ENCODE measurements at places on chromosomes 13 and 19.
A peak's percentile ranks its signal among the peaks of the same experiment; 100 is the strongest.

- DNase-seq = peak; percentile 97
These were observed 774 bp upstream of the PPP2R1A start for GRCh38 chr19:52188822-52189734.

GRCh38 chr13:97521726-97522125 lies 87.8 kb downstream of the RAP2A start:
- no peak for DNase-seq

DNA sequence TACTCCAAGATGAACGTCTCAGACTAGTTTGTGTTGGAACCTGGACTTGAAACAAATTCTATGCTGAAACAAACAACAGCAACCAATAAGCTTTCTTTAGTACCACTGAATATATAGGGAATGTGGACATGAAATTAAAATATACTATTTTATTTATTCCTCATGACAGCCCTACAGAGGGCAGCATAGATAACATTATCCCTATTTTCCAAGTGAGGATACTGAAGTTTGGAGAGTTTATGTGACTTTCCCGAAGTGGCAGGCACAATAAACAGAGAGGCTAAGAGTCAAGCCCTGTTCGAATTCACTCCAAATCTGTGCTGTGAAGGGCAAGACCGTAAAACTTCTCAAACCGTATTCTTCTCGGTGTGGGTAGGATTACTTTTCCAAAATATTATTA lies 509.9 kb upstream of the GPC6 start:
- no peak for DNase-seq

DNA sequence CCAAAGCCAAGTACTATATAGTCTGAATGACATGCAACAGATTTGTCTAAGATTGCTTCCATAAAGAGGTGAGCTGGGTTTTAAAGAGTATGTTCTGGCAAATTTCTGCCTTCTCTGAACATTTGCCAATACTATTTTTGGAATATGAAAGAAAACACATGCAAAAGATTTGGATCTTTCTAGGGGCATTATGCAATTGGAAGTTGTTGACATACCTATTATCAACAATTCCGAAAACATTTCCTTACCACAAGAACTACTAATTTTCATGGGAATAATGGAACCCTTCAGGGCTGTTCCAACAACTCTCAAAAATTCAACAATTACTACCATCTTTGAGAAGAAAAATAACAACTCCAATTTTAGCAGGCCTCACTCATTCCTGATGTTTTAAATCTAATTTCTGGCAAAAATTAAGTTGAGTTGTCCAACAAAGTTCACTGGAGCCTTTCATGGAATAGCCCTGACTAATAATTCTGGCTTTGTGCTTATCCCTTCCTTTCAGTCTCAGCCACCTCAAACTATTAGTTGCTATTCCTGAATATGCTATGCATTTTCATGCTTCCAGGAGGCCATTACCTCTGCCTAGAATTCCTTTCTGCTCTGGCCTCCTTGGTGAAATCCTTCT lies 250.0 kb downstream of the RGCC start:
- no peak for DNase-seq

- DNase-seq = no peak
These were observed 80.2 kb downstream of the DPF1 start for GRCh38 chr19:38143847-38144246.

- no peak for DNase-seq
These were observed 148.4 kb downstream of the KLF12 start for GRCh38 chr13:73985783-73986182.

GRCh38 chr19:46515879-46516350 lies 20.2 kb upstream of the PNMA8B start:
- no peak for DNase-seq

DNA sequence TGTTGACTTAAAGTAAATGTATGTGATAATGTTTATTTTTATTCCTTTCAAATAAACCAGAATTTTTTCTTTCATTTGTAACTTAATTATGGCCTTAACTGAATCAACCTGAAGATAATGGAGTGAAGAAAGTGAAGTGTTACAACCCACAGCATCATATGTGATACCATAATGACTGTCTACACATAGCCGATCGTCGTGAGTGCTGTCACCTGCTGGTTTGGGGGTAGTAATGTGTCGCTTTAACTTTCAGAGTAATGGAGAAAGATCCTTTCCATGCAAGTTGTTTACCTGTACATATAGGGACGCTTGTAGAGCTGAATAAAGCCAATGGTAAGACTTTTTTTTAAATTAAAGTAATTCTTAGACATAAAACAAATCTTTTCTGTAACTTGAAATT lies 9.9 kb downstream of the CDC16 start:
- no peak for DNase-seq

- no peak for DNase-seq
These were observed at the start of gene ZFP30 for GRCh38 chr19:37655301-37655688. TSS of gene ZFP30 (minus strand) at chr19:37655465. CDS start at chr19:37647822, 7,643 bp downstream.

DNA sequence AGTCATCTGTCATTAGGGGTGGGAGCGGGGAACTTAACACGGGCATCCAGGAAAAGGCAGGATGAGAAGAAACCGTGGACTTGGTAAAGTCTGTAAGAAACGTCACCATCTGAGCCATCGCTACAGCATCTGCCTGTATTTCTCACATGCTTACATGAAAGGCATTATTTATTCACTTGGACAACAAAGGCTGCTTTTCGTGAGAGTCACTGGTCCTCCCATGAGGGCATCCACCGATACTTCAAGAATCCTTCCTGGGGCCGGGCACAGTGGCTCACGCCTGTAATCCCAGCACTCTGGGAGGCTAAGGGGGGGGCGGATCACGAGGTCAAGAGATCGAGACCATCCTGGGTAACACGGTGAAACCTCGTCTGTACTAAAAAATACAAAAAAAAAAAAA lies 16.1 kb downstream of the ZNF446 start:
- DNase-seq = no peak

- no peak for DNase-seq
These were observed 968.8 kb downstream of the TUBA3C start for GRCh38 chr13:18212873-18213272.

DNA sequence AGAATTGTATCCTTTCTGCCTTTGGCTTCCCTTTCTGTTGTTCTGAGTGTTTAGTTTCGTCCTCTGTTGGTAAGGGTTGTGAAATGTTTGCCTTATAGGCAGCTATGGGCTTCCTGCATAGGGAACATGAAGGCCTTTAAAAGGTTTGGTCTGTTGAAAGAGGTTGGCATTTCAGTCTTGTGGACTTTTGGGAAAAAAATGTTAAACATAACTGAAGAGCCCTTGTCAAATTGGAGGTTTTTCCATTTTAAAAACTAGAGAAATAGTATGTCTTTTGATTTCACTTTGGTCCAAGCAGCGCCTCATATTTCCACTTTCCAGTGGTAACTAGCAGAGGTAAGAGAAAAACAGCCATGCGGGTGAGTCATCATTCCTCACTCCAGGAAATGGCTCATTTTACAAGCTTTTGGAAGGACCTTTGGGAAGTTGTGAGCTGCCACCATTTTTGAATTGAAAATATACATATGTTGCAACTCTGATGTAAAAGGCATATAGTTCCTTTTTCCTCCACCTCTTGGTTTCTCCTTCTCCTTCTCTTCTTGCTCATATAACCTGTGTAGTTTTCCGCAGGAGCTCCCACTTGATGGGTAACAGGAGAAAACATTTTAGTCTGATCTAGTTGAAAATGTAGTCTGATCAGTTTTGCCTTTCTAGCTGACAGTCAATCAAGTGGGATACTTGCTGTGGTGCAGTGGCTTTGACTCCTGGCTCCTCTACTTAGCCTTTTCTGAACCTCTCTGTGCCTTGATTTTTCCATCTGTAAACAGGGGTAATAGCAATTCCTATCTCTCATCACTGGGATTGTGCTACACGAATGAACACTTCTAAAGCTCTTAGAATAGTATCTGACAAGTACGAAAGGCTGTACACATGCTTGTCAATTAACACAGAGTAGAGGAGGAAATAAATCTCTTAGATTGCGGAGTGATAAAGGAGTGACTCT lies 23.0 kb downstream of the GPC6 start:
- no peak for DNase-seq

All from GM06990 (cell line).